ENCODE measurements at places on chromosomes 1 and 21. TPM values are rescaled to one million over a fixed set of nuclear protein-coding genes. Genes with fewer than 3 reads are reported as not detected.

DNA sequence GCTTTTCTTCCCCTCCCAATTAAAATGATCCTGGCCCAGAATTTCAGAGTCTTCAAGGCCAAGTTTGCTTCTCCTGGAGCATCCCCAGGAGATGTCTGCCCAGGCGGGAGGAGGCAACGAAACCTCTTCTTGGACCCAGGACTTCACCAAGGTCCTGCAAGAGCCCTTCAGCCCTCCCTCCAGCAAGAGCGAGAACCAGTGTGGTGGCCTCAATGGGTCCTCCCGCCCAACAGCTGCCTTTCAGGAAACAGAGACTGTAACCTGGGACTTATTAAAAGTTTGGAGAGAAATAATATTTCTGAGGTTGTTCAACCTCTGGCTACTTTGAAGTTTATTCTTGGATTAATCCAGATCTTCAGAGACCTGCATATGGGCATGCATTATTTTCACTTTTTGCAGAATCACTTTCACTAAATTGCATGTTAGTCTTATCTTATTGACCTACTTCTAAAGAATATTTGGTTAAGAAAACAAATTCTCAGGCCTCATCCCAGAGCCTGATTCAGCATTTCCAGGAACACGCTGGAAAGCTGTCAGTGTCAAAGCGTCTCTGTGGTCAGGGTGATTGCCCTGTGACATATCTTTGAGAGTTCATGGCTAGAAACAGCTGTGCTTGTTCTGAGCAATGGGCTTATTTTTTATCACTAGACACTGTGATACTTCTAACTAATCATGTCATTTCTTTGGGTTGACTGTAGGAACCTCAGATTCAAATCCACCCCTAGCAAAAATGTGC lies 66.0 kb upstream of the CLDN14 start:
- DNase-seq, result no peak

GRCh38 chr1:115643666-115644065 lies 1.9 kb downstream of the VANGL1 start:
- DNase-seq, result no peak

- DNase-seq, result no peak
Observed at GRCh38 chr1:224651188-224651587, 35.1 kb downstream of the CNIH3 start.

Gene RIPPLY3
- not detected for total RNA-seq

DNA sequence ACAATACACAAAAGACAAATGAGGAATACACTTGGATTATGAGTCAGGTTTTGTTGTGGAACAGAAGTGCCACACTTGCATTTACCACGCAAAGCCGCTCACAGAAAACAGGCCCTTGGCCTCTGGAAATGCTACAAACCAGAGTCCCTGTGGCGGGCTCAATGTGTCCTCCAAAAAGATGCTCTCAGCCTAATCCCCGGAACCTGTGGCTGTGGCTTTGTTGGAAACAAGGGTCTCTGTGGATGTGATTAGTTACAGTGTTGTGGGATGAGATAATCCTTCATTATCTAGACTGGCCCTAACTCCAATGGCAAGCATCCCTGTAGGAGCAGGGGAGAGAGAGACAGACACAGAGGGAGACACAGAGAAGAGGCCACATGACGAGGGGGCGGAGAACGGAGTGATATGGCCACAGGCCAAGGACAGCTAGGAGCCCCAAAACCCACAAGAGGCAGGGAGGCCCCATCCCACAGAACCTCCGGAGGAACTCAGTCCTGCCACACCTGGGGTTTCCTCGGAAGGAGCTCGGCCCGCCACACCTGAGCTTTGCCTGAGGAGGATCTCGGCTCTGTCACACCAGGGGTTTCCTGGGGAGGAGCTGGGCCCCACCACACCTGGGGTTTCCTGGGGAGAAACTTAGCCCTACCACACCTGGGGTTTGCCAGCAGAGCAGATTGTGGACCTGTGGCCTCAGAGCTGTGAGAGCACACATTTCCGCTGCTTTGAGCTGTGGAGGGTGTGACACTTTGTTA lies 55.4 kb downstream of the NPHP4 start:
- no peak for DNase-seq

Gene AMPD1
- total RNA-seq, result not detected

DNA sequence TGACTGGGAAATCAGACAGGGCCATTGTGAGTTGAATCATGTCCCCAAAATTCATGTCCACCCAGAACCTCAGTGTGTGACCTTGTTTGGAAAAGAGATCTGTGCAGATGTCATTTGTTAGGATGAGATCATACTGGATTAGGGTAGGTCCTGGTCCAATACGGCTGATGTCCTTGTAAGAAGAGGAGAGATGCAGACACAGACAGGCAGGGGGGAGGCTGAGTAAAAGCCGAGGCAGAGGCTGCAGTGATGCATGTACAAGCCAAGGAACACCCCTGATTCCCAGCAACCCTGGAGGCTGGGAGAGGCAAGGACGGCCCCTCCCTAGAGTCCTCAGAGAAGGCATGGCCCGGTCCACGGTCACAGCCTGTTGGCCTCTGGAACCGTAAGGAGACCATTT lies 15.9 kb upstream of the NPPB start:
- DNase-seq, result no peak

DNA sequence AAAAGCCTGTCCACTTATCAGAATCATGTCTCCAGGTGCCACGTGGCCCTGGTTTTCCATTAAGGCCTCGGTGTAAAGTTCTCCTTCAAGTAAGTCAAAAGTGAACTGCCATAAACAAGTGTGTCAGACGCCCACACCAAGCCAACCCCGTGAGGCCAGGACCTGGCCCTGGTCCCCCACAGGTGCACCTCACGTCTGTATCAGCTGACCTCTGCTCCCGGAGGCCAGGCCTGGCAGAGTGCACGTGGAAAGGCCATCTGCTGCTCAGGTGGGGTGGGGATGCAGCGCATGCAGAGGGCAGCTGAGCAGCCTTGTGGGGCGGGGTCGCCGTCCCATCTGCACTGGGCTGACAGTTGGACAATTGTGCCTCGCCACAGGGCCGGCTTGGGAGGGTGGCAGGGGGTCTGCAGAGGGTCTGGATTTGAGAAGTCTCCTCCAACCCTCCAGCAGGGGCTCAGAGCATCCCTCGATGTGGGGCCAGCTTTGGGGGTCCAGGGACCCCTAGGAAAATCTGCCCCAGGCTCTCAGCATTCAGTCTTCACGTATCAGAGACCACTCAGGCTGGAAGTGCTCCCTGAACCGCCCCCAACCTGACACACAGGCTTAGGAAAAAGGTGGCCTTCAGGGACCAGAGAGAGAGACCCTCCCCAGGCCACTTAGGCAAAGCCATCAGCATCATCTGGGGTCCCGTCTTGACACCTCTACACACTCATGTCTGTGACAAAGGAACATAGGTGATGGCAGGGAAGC lies 3.0 kb downstream of the SLC19A1 start:
- no peak for DNase-seq

DNA sequence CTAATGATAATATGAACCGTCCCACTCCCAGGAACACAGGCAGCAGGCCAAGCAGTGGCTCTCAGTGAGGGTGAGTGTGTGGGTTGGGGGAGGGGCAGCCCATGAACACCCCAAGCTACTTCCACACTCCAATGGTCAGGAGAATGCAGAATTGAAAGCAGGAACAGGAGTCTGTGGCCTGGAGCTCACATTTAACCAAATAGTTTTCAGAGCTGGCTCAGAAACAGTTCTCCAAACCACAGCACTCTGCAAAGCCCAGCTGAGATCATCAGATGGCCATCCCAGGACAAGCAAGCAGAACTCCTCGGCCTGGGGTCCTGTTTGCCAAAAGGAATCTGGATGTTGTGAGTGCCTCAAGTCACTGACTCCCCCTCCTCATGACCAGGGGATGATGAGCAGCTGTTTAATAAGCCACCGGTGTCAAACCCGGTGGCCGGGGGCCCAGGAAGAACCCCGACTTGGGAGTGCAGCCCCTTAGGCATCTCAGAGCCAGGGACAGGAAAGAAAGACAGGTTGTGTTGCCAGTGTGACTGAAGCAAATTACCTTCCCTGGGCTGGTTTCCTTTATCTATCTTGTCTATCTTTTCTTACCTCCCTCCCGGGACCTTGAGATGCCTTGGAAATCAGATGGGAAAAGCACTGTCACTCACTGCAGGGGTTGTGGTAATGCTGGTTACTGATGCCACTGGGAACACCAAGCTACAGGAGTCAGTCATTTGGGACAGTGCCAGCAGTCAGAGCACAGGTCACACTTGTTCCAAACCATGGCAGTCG lies 20.4 kb downstream of the DEGS1 start:
- DNase-seq, result no peak

- no peak for DNase-seq
Observed at GRCh38 chr1:80310703-80311245, 1304.2 kb upstream of the ADGRL4 start.

Gene KRTAP12-2
- not detected for total RNA-seq

DNA sequence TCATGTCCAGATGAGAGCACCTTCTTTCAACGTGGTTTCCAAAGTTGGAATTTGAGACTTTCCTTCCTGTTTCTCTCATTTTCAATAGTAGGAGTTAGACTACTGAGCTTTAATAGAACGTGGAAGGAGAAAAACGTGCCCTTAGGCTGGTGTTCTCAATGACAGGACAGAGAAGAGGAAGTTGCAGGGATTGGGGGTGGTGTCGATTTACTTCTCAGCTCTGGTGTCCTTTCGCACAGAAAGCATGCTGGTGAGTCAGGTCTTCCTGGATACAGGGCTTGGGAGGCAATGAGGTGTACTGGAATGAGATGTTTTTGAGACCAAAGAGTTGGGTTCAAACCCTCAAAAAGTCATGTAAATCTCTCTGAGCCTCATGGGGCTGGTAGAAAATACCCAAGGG lies 67.1 kb downstream of the HIVEP3 start:
- DNase-seq, result no peak

DNA sequence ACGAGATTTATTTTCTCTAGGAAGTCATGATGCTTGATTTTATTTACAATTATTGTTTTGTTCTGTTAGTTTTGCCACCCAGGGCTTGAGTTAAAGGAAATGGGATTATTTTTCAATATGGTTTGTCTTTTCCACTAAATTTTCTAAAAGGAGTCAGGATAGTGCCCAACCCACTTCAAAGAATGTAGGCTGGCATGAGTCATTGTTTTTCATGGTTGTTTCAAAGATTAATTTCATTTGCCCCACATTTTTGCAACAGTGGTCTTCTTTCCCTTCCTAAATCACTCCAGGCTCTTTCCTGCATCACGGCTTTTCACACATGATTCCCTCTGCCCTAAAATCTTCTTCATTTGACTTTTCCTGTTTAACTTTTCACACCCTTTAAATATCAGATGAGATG lies 2.5 kb downstream of the SLAMF6 start:
- no peak for DNase-seq

GRCh38 chr1:53495633-53496345 lies 36.6 kb downstream of the DMRTB1 start:
- no peak for DNase-seq

DNA sequence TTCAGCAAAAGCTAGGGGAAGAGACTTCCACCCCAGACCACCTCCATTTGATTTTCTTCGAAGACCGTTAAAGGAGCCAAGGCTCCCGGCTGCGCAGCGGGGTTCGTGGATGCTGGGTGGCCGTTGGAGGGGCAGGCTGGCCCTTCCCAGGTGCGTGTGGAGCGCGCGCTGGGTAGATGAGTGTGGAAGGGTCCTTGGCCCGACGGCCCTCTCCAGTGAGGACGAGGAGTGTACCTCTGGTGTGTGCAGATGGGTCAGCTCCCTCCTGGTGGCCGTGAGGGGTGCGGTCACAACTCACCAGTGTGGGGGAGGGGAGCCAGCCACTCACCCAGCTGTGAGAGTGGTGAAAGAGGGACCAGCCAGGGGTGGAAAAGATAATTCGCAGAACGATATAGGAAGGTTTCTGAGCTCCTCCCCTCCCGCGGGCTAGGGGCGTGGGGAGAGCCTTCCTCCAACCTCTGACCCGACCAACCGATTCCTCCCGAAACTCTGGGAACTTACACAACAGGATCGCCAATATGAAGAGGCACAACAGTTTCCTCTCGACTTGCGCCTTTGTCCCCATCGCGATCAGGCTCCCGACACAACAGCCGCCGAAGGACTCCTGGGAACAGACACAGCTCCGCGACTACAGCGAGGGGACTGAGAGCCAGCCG lies at the start of gene F11R:
Gene F11R (minus strand): TSS at position 644 of the 656 bp plus-strand sequence. CDS start 79 bp downstream, at position 565.
- no peak for DNase-seq

GRCh38 chr1:203025686-203026030 lies 633 bp upstream of the PPFIA4 start:
- DNase-seq, result no peak

DNA sequence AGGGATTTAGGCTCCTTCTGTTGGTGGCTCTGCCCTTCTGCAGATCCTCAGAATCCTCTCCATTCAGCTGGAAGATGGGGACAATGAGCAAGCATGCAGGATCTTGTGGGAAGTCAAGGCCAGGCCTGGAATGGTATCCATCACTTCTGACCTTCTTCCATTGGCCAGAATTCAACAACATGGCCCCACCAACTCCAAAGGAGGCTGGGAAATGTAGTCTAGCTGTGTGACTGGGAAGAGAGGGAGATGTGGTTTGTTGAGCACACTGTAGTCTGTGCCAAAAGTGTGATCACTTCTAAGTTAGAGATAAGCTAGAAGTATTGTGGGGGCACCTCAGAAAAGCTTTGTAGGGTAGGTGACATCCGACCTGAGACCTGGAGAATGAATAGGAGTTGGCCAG lies 60.4 kb upstream of the WNT4 start:
- no peak for DNase-seq

Gene RAP1GAP
- not detected for total RNA-seq

DNA sequence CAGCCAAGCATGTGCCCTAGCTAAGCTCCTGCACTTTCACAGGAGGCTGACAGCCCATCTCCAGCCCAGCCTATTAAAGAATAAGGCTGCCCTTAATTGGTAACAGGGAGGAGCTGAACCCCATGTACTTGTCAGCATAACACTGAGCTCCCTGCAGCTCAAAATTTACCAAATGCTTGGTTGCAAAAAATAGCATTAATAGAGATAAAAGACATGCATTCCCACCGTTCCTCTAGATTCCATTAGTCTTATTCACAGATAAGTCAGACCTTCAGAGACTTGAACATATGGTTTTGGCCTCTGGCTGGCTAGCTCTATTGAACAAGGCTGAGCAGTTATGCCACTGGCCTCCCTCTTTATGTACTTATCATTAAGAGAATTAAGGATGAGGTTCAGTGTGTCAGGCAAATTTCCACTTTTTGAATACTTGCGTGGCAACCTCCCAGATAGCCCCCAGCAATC lies 29.2 kb downstream of the OLFML3 start:
- DNase-seq, result no peak

DNA sequence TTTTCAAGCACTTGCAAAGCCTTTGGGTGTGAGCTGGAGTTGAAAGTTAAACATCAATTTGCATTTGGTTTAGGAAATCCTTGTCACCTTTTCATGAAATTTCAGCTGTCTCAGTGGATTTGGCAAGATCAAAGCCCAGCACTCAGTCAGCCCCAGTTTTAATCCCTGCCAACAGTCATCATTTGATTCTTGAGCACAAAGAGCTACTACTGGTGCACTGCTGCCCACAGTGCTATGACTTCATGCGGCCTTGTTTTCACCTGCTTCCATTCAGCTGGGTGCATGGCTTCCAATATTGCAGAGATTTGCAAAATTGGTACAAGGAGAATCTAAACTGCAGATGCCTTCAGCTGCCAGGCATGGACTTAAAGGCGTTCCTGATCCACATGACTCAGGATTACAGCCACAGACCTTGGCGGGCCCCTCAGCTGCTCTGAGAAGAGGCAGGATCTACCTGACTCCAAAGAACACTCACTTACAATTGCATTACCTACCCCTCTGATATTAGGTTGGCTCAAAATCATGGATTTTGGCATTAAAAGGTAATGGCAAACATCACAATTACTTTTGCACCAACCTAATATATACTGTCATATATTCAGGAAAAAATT lies 259.1 kb downstream of the DSCAM start:
- no peak for DNase-seq

GRCh38 chr1:201591981-201592380 lies 53.1 kb downstream of the NAV1 start:
- DNase-seq, result no peak

Gene LMOD1
- not detected for total RNA-seq
